ENCODE measurements at places on chromosomes 2 and 18.

GRCh38 chr2:171505374-171505773, 16.9 kb upstream of the CYBRD1 start:
- DNase-seq = no peak

DNA sequence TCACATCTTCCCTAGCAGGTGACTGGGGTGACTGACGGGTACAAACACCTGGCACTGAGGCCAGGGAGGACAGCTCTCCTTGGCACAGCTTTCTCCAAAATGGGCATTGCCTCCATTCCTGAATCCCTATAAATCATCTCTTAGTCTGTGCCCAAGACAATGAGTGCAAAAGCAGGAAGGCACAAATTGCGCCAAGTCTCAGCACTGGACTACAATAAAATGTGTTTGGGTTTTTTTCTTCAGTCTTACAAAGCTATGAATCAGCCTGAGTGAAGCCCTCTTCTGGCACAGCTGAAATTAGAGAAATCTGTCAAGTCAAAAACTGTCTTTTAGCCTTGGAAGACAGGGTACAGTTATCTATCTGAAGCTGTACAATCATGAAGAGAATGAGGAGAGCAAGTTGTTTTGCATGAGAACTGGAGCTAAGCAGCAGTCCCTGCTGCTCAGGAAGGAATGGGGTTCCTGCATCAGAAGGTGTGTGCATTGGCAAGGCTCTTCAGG, 90.8 kb downstream of the EPB41L3 start:
- DNase-seq = no peak

DNA sequence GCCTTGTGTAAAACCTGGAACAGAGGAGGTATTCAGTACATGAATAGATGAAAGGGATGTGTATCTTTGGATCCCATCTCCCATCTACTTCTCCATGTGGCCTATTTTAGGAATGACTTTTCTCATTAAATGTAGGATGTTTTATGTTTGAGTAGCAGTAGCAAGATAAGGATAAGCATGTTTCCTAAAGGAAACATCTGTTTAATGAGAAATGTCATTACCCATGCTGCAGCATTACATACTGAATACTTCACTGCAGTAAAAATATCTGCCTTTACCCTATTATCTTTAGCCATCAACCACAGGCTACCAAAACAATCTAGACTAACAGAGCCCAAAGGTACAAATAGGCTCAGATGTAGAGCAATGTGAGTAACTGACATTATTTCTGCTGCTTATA, 419.2 kb upstream of the CYRIA start:
- DNase-seq = no peak

DNA sequence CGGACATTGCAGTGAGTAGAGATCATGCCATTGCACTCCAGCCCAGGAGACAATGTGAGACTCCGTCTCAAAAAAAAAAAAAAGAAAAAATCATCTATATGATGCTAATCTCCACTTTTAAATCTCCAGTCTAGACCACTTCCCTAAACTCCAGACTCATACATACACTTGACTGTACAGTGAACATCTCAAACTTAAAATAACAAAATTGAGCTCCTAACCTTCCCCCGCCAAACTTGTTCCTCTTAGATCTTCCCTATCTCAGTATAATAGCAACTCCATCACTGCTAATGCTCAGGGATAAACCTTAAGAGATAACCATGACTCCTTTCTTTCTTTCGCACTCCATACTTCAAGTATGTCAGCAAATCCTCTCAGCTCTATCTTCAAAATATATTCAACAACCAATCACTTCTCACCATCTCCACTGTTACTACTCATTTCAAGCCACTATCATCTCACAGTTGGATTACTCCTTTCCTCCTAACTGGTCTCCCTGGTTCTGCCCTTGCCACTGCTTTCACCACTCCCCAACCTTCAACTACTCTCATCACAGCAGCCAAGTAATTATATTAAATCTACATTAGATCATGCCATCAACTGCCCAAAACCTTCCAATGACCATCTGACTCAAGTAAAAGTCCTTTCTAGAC, 12.0 kb downstream of the MEMO1 start:
- no peak for DNase-seq

DNA sequence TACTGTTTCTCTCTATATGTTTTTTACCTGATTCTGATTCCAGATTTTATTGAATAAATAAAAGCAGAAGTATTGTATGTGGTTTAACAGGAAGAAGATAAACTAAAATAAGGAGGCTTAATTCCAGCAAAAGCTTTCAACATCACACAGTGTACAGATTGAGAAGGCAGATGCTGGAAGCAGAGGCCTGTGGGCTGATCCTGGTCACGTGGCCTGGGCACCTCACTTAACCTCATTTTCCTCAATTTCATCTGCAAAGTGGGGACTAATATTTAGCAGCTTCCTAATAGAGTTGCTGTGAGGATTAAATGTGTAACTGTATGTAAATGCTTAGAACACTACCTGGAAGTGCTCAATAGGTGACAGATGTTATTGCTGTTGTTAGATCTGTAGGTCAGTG, 58.0 kb downstream of the CDCA7 start:
- DNase-seq = no peak

DNA sequence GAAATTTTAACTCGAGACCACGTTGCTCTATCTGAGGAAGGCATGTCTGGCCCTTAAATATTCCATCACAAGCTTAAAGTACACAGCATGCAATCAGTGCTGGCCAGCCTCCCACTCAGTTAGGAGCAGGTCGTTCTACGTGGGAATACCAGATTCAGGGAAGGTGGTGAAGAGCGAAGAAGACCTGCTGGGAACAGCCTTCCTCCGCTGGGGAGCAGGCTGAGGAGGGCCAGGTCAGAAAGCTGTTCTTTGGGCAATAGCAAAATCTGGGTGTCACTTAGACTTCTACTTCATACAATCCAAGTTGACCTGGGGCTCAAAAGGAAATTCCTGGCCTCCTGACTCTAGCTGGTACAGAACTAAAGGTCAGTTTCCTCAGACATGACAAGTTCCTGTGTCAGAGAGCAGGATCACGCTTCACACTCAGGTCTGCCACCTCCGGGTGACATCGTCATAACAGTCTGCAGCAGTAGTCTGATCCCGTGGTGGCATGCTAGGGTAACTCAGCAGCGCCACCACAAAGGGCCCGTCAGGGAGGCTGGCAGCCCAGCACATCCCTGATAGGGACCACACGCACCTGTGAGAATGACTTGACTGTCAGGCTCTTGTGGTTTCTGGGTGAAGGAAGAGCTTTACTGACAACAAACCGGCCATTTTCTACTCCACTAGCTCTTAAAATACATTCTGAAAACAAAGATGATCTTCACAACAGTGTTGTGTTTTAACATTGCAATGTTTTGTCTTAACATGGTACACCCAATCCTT, 35.2 kb upstream of the NAPG start:
- DNase-seq = no peak

GRCh38 chr18:36386150-36386920, 88.8 kb downstream of the FHOD3 start:
- DNase-seq = no peak

- no peak for DNase-seq
Measured at GRCh38 chr2:48600204-48600813, 17.3 kb upstream of the GTF2A1L start.

DNA sequence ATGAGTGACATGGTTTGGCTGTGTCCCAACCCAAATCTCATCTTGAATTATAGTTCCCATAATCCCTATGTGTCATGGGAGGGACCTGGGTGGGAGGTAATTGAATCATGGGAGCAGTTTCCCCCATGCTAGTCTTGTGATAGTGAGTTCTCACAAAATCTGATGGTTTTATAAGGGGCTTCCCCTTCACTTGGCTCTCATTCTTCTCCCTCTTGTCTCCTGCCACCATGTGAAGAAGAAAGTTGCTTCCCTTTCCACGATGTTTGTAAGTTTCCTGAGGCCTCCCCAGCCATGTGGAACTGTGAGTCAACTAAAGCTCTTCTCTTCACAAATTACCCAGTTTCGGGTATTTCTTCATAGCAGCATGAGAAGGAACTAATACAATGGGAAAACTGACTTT, 14.0 kb downstream of the DNAH7 start:
- DNase-seq = no peak

- no peak for DNase-seq
Measured at GRCh38 chr18:48832938-48833700, 117.6 kb downstream of the SMAD7 start.

GRCh38 chr2:149418065-149418464, 87.7 kb downstream of the LYPD6 start:
- DNase-seq = no peak

DNA sequence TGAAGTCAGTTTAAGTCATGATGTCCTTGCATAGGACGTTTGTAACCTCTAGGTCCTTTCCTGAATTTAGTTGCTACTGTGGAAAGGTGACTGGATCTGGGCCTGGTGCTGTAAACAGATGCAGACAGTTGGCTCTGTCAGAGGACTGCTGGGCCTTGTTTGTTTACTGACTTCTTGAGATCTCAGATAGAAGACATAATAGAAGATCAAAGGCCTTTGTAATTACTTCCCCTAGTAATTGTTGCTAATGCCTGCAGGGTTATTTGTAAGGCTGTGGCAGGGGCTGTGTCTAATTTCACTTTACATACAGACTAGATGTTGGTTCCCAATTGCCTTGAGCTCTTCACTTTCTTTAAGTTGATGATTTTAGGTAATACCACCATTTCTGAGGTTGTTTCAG, 42.5 kb downstream of the LYPD6B start:
- DNase-seq = no peak

- DNase-seq = no peak
Measured at GRCh38 chr2:55585451-55586080, 31.9 kb downstream of the PPP4R3B start.

GRCh38 chr2:164429354-164429753, 191.9 kb downstream of the GRB14 start:
- DNase-seq = no peak

DNA sequence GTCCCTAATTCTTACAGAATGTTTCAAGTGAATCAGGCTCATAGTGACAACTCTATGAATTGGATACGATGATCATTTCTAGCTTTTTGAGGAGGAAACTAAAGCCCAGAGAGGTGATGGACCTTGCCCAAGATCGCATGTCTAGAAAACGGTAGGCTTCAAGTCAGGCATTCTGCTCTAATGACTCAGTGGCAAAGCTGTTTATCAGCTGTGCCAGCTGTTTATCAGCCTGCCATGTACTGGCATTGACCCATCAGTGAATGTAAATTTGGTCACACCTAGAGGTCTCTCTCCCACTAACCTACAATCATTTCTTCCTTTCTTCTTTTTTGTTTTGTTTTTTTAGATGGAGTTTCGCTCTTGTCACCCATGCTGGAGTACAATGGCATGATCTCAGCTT, 6.1 kb upstream of the DAW1 start:
- no peak for DNase-seq

DNA sequence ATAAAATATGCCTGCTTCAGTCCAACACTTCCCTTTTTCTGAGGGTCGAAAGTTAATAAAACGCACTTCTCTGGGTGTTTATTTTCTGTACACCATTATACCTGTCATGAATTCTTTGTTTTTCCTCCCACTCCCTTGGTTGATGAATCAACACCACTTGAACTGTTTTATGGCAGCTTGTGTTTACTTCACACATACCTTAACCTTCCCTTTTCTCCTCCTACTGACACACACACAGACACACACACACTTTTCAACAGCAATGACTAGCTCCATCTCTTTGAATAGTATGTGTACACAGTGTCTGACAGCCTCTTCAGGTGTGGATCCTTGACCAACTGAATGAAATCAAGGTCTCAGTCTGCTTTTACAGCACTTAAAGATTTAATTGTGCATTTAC, 91.3 kb downstream of the SATB2 start:
- DNase-seq = no peak

- DNase-seq = no peak
Measured at GRCh38 chr18:77677536-77677935, 427.9 kb downstream of the GALR1 start.

All from suprapubic skin (tissue), 4 donors.